ENCODE measurements at places on chromosomes 7 and 10.

DNA sequence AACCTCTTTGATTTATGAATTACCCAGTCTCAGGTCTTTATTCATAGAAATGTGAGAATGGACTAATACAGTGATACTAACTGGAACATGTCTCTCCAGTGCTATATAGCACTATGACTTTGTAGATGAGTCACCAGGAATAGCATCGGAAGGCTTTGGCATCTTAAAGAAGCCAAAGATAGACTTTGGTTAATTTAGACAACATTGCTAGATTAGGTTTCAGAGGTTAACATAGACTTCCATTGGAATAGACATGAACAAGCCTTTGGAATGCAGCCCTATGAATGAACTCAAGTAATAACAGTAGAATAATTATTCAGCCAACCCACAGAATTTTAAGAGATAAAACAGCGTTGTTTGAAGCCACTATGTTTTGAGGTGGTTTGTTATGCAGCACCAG, 169.2 kb downstream of the HGF start:
- DNase-seq, result no peak

DNA sequence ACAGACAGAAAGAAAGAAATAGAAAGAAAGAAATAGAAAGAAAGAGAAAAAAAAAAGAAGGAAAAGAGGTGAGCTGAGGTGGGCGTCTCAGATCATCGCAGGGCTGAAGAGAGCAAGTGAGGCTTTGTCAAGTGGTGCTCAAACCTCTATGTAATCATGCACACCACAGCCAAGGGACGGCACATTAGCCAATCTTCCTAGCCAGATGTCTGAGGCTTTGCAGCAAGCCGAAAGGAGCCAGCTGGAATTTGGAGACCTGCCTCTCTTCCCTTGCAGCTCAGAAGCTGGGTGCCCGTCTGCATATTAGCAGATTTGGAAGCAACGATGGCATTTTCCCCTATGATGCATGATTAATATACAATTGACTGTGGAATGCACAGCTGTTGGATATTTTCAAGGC, 52.5 kb downstream of the ADRA2A start:
- no peak for DNase-seq

DNA sequence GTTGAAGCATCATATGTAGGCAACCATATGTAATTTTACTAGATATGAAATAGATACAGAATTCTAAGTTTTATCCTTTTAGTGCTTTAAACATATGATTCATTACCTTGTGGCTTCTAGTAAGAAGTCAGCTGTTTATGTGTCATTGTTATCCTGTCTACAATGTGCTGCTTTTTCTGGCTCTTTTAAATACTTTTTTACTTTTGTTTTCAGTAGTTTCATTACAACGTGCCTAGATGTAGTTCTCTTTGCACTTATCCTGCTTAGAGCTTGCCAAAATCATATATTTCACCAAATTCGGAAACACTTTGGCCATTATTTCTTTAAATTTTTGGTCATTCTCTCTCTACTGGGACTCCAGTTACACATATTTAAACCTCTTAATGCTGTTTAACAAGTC, 26.4 kb downstream of the YAE1 start:
- DNase-seq, result no peak

GRCh38 chr10:111080224-111080623, 3.4 kb downstream of the ADRA2A start:
- DNase-seq, result no peak

DNA sequence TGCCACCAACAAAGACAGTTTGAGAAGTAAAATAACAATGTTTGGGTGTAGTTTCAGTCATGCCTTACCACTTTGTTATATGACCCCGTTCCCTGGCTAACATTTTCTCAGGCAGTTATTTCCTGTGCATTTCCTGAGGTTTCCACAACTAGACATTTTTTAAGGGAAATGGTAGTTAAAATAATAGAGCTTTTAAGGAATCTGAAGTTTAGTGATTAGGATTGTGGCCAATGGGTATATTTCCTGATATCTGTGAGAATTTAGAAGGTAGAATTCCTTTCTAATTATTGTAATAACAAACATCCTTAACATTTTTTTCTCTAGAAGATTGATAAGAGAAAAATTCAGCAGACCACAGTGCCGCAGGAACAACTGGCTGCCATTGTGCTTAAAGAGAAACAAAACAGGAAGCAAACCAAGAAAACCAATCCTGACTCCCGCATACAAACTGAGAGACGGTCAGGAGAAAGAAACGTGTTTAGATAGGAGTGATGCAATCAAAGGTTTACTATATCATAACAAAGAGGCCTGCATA, 193.6 kb downstream of the MBL2 start:
- DNase-seq, result no peak

- no peak for DNase-seq
Observed at GRCh38 chr7:27739301-27739908, 557 bp upstream of the TAX1BP1 start.

DNA sequence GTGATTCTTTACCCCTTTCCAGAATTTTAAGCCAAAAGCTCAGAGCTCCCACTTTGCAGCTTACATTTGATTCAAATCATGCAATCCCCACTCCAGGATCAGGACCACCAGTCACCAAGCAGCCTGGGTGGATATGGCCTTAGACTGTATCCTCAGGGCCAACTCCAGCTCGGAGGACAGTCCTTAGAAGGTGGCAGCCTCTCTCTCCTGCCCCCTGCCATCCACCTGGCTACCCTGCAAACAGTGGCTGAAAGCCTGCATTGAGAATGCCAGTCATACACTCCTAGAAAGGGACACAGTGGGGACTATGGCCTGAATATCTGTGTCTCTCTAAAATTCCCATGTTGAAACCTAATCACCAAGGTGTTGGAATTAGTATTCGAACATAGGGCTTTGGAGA, 50.0 kb upstream of the KCNMA1 start:
- DNase-seq, result no peak

GRCh38 chr10:113021268-113022040, 71.4 kb downstream of the TCF7L2 start:
- DNase-seq, result no peak

DNA sequence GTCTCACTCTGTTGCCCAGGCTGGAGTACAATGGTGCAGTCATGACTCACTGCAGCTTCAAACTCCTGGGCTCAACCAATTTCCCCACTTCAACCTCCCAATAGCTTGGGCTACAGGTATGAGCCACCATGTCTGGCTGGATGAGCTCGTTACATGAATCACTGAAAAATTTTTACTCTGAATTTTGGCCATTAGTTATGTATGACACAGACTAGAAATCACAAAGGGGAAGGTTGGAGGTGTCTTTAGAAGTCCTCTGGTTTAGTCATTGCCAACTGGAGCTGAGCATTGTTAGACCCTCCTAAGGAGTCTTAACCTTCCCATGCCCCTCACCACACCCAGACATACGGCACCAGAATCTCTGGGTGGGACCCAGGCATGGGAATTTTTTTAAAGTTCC, 34.7 kb downstream of the SVIL start:
- no peak for DNase-seq

- DNase-seq, result no peak
Observed at GRCh38 chr7:158945519-158945918, 89.2 kb downstream of the DYNC2I1 start.

GRCh38 chr10:5589661-5590511, 65.1 kb downstream of the CALML3 start:
- no peak for DNase-seq

DNA sequence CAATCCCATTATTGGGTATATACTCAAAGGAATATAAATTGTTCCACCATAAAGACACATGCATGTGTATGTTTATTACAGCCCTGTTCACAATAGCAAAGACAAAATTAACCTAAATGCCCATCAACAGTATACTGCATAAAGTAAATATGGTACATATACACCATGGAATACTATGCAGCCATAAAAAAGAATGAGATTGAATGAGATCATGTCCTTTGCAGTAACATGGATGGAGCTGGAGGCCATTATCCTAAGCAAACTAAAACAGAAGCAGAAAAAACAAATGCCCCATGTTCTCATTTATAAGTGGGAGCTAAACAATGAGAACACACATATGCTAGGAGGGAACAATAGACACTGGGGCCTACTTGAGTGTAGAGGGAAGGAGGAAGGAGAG, 44.7 kb upstream of the CROT start:
- no peak for DNase-seq

DNA sequence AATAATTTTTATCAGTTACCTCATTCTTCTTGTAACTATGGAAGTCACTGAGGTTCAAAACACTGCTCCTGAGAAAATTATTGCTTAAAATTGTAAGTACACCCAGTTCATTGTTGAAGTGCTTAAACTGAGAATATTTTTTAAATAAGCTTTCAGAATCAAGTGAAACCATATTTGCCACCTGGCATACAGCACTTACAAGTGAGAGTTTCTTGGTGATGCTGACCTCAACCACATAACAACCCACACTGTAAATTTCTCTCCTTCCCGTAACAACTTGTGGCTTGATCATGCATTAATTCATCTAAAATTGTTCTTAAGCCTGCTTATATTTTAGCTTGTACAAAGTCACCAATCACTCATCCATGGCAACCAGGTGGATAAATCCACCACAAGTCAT, 34.0 kb downstream of the IMMP2L start:
- DNase-seq, result no peak

- no peak for DNase-seq
Observed at GRCh38 chr7:16587790-16588189, 57.8 kb downstream of the ANKMY2 start.

DNA sequence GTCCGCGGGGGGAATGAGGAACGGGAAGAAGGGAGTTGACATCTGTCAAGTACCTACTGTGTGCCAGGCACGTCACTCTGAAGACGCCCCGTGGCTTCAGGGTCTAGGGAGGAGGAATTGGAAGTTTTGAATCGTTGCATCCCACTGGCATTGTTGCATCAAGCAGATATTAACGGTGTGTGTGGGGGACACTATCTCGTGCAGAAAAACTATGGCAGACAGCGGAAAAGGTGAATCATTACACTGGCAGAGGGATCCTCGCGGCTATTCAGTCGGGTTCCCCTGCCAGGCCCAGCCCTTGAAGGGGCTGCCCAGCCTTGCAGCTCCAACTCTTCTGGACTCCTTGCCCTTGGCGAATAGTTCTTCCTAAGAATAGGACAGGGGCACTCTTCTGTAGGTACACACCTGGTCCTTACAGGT, 1.0 kb upstream of the KIAA1549 start:
- no peak for DNase-seq

DNA sequence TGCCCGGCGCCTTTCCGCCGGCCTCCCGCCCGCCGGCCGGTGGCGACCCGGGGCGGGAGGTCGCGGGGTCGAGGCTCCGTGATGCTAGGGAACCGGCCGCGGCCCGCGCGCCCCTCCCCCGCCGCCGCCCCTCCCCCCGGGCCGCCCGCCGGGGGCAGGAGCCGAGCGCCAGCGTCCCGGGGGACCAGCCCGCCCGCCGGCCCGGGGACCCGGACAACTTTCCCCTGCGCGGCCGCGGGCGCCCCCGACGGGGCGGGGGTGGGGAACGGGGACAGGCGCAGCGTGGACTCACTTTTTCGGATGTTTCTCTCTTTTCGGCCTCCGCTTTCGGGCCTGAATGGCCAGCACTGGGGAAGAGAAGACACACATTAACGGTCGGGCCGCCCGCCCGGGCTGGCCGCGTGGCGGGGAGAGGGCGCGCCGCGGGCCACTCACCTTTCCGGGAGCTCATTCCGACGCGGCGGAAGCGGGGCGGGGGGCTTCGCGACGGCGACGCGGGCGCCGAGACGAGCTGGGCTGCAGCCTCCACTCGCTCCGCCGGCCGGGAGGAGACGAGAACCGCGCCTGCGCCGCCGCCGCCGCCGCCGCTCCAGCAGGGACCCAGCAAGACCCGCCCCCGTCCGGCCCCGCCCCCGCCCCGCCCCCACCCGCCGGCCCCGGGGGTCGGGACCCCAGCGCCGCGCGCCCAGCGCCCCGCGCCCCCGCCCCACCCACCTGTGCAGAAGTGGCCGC, at the start of gene SRPK2:
SRPK2 (minus strand) TSS at position 566 of the 732 bp plus-strand sequence.
- DNase-seq, result no peak

DNA sequence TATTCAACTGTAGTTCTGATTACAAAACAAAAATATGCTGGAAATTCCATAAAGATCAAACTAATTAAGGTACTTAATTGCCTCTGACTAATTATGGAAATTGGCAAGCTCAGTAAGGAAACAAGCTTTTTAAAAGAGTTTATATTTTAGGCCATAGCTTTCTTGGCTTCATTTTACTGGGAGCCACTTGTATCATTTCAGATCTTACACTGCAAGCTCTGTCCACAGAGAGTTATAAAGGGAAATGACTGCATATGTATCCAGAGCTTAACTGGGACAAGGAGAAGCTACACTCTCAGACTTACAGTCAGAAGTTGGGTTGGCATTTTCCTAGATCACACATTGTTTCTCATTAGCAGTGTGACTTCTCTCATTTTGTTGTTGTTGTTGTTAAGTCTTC, 92.4 kb downstream of the LRRN3 start:
- no peak for DNase-seq

- no peak for DNase-seq
Observed at GRCh38 chr7:129778770-129779601, 167.5 kb downstream of the NRF1 start.

- DNase-seq, result no peak
Observed at GRCh38 chr10:18261768-18262231, 121.6 kb downstream of the CACNB2 start.

GRCh38 chr10:71685554-71686232, 33.9 kb downstream of the C10orf105 start:
- DNase-seq, result no peak

DNA sequence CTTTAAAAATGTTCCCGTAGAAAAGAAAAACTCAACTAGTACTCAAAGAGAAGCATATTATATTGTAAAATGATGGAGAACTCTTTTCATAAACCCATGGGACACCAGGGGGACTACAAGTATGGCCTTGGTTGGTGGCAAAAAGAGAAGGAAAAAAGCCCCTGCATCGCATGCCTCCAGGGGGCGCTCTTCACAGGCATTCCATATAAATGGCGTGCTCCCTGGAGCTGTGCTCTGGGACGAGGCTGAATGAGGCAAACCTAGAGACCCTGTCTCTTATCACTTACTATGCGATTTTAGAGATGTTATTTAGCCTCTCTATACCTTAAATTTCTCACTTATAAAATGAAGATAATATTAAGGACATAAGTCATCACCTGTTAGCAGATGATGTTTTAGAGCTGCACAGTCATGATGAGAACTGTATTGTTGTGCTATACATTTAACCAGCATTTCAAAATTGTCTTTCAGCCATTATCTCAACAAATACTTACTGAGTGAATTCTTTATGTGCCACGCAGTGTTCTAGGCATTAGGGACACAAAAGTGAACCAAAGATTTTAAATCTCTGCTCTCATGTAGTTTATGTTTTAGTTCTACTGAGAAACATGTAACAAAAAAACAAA, 105.8 kb downstream of the ARHGAP21 start:
- no peak for DNase-seq

DNA sequence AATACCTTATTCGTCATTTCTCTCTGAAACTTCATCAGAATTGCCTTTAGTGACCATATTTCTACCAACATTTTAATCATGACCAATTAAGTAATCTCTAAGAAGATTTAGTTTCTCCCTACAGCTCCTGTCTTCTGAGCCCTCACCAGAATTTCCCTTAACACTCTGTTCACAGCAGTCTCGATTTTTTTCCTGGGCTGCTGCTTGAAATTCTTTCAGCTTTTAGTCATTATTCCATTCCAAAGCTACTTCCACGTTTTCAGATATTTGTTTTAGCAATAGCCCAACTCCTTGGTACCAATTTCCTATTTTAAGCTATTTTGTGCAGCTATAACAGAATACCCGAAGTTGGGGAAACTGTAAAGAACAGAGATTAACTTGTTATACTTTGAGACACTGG, 192.4 kb upstream of the DKK1 start:
- no peak for DNase-seq

GRCh38 chr7:140033036-140033435, 29.7 kb downstream of the PARP12 start:
- no peak for DNase-seq
